Smooth muscle cell of the brain vasculature (primary cell): ENCODE measurements at places on chromosomes 2 and 18.

- DNase-seq, result no peak
Measured at GRCh38 chr2:194232600-194232999, 1424.4 kb upstream of the SLC39A10 start.

- no peak for DNase-seq
Measured at GRCh38 chr2:15072836-15073235, 440.3 kb downstream of the LRATD1 start.

- no peak for DNase-seq
Measured at GRCh38 chr2:8677646-8678592, 3.9 kb upstream of the ID2 start.

DNA sequence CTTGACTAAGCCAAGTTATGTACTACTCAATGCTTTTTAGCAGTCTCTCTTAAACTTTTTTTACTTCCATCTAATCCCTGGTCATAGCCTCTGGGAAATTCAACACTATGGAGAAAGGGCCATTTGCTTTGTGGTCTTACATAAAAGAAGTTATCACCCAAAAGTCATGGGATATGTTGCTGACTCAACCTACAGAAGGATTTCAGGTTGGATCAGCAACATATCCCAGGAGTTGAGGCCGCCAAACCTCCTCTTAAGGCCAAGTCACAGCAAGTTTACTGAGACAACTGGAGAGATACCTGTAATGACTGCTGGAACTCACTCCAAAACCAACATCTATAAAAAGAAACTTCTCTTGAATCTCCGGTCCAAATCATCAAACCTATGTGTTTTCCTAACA lies 141.1 kb downstream of the IRS1 start:
- DNase-seq, result no peak

DNA sequence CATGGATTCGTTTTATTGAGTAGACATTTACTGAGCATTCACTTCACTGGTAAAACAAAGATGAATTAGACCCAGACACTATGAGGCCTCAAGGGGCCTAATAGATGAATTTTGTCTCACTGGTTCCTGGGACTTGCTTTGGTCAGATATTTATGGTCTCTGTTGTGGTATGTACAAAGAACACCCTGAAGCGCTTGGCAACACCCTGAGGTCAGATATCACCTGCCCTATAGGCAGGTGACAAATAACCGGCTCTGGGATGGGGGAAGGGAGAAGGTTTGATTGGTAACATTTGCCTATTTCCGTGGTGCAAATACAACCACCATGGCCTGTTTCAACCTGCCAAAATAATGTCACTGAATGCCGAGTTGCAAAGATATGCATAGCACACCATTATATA lies 105.6 kb upstream of the STON1 start:
- no peak for DNase-seq

GRCh38 chr2:232667989-232668583 lies 29.0 kb upstream of the GIGYF2 start:
- no peak for DNase-seq

GRCh38 chr2:39608263-39608575 lies 57.5 kb upstream of the TMEM178A start:
- no peak for DNase-seq

- DNase-seq, result no peak
Measured at GRCh38 chr2:221197225-221197856, 374.8 kb downstream of the EPHA4 start.

- no peak for DNase-seq
Measured at GRCh38 chr2:181632733-181633401, 24.0 kb downstream of the CERKL start.

GRCh38 chr2:129164220-129164949 lies 815.1 kb upstream of the RAB6C start:
- DNase-seq, result no peak

- DNase-seq, result no peak
Measured at GRCh38 chr2:8626572-8626971, 55.3 kb upstream of the ID2 start.

GRCh38 chr2:159714247-159714930 lies 2.1 kb downstream of the MARCHF7 start:
- no peak for DNase-seq

GRCh38 chr18:2204736-2205135 lies 366.6 kb downstream of the METTL4 start:
- no peak for DNase-seq
